ENCODE measurements at places on chromosomes 6 and 20. TPM values are rescaled to one million over a fixed set of nuclear protein-coding genes. Genes with fewer than 3 reads are reported as not detected.

The SRSF12 gene
- 2.3 TPM for polyA plus RNA-seq

The SDC4 gene
- polyA plus RNA-seq, result 28.5 TPM

The OPRM1 gene
- not detected for polyA plus RNA-seq

The ADGRF1 gene
- polyA plus RNA-seq, result not detected

The AVP gene
- 0.60 TPM for polyA plus RNA-seq

The TMEM217 gene
- polyA plus RNA-seq, result 0.77 TPM

The SLC2A10 gene
- polyA plus RNA-seq, result 4.3 TPM

The VWA7 gene
- 0.75 TPM for polyA plus RNA-seq

The PAK5 gene
- 0.57 TPM for polyA plus RNA-seq

The PFDN6 gene
- 56.1 TPM for polyA plus RNA-seq

The SYNE1 gene
- 3.9 TPM for polyA plus RNA-seq

The SOX18 gene
- not detected for polyA plus RNA-seq

The RPL7L1 gene
- polyA plus RNA-seq, result 86.9 TPM

The FERMT1 gene
- 17.9 TPM for polyA plus RNA-seq

The MRAP2 gene
- polyA plus RNA-seq, result 6.8 TPM

The DSP gene
- polyA plus RNA-seq, result 14.8 TPM

The HSPA1A gene
- polyA plus RNA-seq, result 39.1 TPM

The TTLL9 gene
- not detected for polyA plus RNA-seq

The NKAPL gene
- polyA plus RNA-seq, result 3.2 TPM

The NT5E gene
- polyA plus RNA-seq, result 0.18 TPM

The CGA gene
- polyA plus RNA-seq, result not detected

The SLC26A8 gene
- 0.89 TPM for polyA plus RNA-seq

The TFAP2C gene
- polyA plus RNA-seq, result 11.7 TPM

The SPTLC3 gene
- polyA plus RNA-seq, result 0.66 TPM

The RBPJL gene
- polyA plus RNA-seq, result 0.44 TPM

The SNAP91 gene
- polyA plus RNA-seq, result 1.2 TPM

The HEY2 gene
- polyA plus RNA-seq, result 8.5 TPM

The CFB gene
- polyA plus RNA-seq, result 0.86 TPM

The HLA-DQB2 gene
- 0.37 TPM for polyA plus RNA-seq

The RTN4IP1 gene
- polyA plus RNA-seq, result 14.5 TPM

The ADGRF4 gene
- polyA plus RNA-seq, result not detected
